ENCODE measurements at places on chromosomes 7 and 10.

- DNase-seq = no peak
Measured at GRCh38 chr10:111179514-111179913, 102.7 kb downstream of the ADRA2A start.

DNA sequence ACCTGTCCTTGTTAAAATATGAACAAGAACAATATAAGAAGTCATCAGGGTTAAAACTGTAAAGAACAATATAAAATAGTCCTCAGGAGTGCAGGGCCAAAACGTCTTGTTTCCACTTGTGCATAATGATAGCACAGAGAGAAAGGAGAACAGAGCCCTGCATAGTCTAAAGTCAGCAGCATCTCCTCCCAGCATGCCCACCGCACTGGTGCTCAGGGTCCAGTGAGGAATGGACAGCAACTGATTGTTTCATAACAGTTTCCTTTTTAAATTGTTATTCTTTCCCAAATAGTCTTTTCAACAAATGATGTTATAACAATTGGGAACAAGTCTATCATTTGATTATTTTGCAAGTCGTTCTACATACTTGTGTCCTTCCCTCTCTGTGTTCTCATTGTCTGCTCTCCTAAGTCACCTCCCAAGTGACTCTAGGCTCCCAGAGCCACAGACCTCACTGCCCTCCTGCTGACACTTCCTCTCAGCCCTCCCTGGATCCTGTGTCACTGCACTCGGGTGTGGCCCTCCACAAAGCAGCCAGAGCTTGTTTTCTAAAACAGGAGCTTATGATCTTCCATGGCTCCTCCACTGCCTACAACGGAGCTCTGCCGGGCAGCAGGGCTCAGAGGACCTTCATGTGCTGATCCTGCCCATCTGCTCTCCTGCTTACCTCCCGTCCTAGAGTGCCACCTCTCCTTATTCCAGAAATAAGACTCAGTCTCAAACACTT is 27.6 kb downstream of the COBL start:
- no peak for DNase-seq

- DNase-seq = no peak
Measured at GRCh38 chr7:74097937-74098614, 14.5 kb downstream of the LIMK1 start.

GRCh38 chr7:97011536-97012364 is 6.4 kb downstream of the DLX6 start:
- no peak for DNase-seq

DNA sequence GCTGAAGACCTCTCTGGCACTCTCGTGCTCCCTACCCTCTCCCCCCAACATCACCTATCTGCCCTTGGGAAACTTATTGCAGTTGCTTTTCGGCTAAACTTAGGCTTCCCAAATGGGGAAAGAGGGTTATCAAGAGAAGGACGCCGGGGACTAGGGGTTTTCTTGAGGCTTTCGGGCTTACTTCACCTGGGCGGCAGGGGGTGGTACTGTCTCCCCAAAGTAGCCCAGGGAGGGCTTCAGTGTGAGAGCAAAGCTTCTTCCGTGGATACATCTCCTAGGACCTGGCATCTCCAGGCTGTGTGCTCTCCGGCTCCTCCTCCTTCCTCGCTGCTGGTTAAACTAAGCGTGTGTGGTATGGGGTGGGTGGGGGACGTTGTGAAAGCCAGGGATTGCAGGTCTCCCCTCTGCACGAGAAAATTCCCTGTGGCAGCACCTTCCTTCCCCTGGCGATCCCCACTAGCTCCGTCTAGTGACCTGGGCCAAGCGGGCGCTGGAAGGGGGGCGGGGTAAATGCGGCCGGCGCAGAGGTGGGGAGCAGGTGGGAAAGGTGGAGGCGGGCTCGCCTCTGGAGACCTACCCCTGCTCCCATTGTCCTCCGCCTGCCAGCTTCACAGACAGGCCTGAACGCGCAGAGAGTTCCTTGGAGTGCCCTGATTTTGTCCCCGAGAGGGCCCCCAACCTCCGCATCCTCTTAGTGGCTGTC is 1.1 kb downstream of the PLXDC2 start:
- DNase-seq = no peak

GRCh38 chr7:24733414-24734060 is 23.7 kb downstream of the GSDME start:
- DNase-seq = no peak

- DNase-seq = no peak
Measured at GRCh38 chr10:116311706-116312490, 12.3 kb upstream of the CCDC172 start.

DNA sequence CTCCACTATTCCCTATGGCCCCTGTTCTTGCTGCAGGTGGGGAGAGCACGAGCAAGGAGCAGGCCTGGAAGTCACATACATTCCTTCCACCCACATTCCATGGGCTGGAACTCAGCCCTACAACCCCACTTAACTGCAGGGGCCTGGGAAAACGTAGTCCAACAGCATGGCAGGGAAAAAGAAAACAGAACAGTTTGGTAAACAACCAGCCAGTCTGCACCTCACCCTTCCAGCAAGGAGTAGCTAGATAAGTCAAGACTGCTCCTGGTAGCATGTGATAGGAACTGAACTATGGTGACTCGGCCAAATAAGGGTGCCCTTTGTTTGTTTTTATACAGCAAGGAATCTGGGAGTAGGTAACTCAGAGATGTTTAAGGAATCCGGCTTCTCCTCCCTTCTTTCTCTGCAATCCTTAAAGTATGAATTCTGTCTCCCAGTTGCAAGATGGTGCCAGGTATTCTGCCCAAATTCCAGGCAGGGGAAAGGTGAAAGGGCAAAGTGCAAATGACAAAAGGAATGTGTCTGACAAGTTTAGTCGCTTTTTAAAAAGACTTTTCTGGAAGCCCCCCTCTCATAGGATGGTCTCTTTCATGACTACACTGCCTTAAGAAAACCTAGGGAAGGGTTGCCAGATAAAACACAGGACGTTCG is 311.7 kb upstream of the NEBL start:
- DNase-seq = no peak

DNA sequence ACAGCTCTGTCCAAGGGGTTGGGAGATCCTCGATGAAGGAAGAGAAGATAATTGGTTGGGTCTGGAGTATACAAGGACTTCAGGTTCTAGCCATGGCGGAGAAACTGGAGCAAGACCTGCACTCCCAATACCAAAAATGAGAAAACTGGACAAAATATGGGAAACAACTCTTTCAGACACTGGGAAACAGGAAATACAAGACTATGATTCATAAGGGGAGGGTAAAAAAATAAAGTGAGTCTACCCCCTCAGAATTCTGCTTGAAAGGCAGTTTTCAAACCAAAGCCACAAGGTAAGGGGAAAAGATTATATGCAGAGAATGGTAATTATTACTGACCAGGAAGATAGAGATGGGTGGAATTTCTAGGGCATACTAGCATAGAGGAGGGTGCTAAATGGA is 10.2 kb upstream of the SEC61G start:
- no peak for DNase-seq

- no peak for DNase-seq
Measured at GRCh38 chr7:41007351-41007751, 695.5 kb downstream of the INHBA start.

- DNase-seq = no peak
Measured at GRCh38 chr10:4677296-4678021, 148.5 kb upstream of the AKR1E2 start.

DNA sequence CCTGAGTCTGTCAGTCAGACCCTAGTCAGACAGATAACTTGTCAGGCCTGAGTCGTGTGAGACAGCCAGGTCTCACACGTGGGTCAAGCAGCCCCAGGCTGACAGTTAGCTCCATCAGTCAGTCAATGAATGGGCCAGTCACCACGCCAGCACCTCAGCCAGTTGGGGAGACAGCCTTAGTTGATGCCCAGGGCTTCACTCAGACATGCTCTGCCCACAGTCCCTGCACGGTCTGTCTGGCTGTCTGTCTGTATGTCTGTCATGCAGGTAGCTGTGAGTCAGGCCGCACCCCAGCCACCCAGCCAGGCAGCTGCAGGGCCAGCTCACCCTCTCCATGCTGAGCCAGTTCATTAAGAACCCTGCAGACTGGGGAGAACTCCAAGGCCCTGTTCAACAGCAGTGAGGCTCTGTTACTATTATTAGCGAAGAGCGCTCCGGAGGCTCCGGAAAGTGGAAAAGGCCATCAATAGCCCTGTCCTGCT is 141.1 kb upstream of the PCBD1 start:
- no peak for DNase-seq

DNA sequence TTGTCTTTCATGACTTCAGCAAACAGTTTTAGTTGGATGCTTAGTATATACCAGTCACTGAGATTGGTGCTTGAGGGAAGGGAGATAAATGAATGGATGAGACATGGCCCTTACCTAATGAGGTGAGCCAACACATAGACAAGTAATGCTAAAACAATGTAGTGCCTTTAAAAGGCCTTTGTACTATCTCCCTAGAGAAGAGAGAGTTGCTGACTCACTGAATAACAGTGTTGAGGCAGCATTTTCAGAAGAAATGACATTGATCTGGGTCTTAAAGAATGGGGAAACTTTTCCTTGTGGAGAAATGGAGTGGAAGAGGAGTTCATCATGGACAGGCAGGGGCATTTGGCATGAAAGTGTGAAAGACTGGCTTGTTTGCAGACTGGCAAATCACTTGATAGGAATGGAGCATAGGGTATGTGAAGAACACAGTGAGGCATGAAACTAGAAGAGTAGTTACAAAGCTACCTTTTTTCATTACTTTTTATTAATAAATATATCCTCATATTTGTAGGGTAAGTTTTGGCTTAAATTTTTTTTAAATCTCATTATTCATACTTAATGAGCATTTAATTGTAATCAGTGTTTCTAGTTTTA is 91.2 kb downstream of the KAT6B start:
- DNase-seq = no peak

DNA sequence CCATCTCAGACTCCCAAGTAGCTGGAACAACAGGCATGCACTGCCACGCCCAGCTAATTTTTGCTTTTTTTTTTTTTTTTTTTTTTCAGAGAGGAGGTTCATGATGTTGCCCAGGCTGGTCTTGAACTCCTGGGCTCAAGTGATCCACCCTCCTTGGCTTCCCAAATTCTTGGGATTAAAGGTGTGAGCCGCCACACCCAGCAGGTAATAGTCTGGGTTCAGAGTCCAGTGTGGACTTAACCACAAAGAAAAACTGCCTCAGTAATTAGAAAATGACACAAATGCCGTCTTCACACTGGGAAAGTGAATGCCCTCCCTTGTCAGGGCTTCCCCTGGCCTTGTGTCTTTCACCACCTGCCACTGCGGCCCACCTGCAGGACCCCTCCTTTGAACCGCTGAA is 101.1 kb downstream of the RAB11FIP2 start:
- DNase-seq = no peak

All from esophagus squamous epithelium (tissue), 5 donors.